ENCODE measurements at places on chromosomes 3 and 15. TPM values are rescaled to one million over a fixed set of nuclear protein-coding genes. Genes with fewer than 3 reads are reported as not detected.

DNA sequence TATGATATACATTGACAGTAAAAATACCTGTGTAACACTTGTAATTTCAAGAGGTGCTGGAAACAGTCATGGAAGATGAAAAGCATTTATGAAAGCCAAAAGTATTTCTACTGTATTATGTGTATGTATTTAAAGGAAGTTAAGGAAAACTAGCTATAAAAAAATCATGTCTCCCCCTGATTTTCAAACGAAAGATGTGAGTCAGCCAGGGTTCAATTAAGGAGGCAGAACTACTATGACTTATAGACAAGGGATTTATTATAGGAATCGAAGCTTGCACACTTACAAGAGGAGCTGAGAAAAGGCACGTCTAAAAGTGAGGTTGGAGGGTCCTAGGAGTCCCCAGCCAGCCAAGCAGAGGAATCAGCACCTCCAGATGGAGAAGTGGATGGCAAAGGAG, 119.4 kb downstream of the SUCLG2 start:
- DNase-seq, result no peak

Gene ANKRD63
- 8.4 TPM for total RNA-seq

Gene FGD5
- total RNA-seq, result 0.58 TPM

Gene SLC22A13
- not detected for total RNA-seq

- DNase-seq, result no peak
These were observed 38.4 kb downstream of the CCDC33 start for GRCh38 chr15:74274470-74275038.

Gene PPCDC
- 17.1 TPM for total RNA-seq

DNA sequence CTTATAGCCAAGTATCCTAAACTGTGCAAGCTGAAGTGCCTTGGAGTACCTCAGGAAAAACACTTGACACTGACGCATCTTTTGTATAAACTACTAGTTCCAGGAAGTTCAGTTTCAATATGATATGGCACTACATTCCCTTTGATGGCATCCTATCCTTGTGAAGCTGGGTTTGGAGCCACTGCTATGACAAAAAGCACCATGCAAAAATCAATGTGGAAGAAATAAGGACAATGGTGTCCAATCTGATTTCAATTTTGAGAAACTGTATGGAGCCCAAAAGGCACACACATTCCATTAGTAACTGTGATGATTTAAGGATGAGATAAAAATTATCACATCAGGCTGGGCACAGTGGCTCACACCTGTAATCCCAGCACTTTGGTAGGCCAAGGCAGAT, 5.6 kb downstream of the RPS27L start:
- no peak for DNase-seq

DNA sequence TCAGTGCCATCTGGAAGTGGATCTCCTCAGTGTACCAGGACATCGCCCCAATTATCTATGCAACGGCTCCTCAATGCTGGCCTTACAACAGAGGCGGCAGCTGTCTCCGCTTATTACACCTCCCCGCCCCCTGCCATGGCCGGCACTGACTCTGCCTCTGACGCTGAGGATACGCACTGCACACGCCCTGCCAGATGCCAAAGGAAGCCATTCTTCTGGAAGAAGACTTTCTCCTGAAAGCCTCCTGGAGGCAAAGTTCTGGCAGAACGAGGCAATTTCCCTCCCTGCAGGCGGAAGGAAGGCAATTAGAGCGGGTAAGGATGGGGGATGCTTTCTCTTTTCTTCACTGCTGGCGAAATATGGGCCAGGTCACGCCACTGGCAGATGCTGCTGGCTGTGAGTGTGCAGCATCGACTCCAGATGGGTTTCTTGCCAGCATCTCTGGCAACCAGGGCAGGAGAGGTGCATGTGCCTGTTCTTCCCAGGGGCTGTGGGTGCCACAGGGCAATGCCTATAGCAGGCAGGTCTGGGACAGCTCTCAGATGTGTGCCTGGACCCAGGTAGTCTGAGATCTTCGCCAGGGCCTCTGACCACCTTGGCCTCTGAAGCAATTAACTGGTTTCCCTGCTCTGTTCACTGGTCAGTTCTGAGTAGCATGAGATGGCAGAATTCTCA, 62.2 kb upstream of the MRPS22 start:
- DNase-seq, result no peak

DNA sequence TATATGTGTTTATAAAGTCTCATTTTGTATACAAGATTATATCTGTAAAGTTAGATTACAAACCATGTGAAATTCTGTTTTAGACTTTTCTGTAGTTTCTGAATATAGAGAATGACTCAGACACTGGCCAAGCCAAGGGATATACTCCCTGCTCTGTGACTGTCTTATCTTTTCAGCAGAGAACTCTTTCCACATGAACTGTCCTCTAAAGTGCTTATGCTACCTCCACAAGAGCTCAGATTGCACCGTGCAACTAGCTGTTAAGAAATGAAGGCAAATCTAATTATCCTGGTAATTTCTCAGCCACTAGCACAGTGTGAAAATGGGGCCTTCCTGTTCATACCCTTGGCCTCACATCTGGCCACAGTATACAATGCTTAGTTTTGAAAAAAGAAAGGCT, 44.3 kb upstream of the CPNE4 start:
- DNase-seq, result no peak

GRCh38 chr3:178808748-178809147, 262.9 kb downstream of the ZMAT3 start:
- DNase-seq, result no peak

DNA sequence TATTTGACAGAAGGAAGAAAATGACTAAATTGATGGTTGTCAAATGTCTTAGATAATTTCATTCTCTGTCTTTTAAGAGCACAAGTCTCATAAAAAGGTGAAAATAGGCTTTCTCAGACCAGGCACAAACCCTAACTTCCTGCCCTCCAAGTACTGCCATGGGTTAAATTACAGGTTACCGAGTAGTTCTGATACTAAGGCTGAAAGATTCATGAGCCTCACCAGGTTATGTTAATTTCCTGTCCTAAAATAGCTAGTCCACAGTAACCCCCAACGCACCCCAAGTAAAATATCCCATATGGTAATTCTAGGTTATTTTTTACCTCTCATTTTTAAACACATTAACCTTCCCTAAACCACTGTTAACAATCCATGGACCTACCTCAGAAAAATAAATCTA, 42.0 kb downstream of the GSK3B start:
- DNase-seq, result no peak

DNA sequence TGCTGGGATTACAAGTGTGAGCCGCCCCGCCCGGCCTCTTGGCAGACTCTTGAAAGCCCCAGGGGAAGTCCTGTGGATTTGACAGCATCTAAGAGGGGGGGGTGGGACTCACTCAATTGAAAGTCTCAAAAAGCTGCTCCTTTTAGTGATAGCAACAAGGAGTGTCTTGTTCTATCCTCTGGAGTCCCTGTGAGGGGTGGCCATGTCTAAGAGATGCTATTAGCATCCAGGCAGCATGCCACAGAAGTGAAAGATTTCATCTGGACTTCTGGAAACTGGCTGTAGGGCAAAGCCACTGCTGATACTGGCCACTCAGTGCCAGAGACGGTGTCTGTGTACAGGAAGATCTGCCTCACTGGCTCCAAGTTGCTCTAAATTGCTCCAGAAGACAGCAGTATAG, 74.0 kb downstream of the DHX36 start:
- DNase-seq, result no peak

- peak; percentile 3 for DNase-seq
These were observed 701 bp downstream of the SGO1 start for GRCh38 chr3:20185331-20185678.

- DNase-seq, result peak; percentile 19
These were observed 214.5 kb downstream of the MTHFS start for GRCh38 chr15:79682285-79682684.

DNA sequence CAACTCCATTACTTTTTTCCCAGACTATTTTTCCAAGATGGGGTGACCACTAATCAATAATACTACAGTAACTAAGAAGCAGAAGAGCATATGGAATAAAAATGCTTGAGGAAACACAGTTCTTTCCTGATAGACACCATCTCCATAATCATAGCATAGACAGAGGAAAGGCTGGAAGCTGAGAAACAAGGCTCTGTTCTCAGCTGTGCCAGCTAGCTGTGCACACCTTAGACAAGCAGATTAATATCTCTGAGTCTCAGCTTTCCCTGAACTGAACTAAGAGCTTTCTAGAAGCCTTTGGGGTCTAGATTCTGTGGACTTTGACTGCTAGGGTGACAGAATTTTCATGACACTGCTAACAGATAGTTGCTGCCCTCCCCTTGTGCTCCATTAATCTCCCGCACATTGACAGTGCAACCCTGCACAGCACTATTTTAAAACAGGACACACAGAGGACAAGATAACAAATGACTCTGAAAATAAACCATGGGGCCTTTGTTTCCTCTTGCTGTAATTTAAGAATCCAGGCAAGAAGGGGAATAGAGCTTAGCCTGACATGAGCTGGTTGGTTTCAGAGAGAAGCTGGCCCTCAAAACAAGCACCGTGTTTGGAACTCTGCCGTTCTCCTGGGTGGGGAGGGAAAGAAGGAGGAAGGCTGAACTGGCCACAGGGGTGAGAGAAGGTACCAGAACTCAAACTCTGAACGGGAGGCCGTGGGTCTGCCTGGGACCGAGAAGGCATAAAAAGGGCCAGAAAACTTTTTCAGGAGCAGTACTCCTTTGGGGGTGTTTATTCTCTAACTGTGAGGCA, 67.4 kb downstream of the ATP13A5 start:
- no peak for DNase-seq

Gene TM4SF4
- not detected for total RNA-seq

Gene ADAMTS17
- total RNA-seq, result 1.3 TPM

DNA sequence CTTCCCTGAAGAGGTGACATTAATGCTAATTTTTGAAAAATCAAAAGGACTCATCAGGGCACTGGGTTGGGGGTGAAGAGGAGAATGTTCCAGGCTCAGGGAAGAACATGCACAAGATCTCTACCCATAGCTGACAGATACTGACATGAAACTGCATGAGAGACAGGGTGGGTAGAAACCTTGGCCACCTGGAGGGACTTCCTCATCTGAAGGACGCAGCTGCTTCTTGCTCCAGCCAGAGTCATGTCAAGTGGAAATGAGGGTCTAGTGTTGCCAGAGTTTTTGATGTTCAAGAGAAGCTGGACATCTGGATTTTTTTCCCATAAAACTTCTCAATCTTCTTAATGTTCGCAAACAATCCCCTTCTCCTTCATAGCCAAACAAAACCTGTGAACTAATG, 29.7 kb downstream of the AMOTL2 start:
- DNase-seq, result no peak

- no peak for DNase-seq
These were observed 365 bp upstream of the PDCD6IP start for GRCh38 chr3:33798113-33798417.

GRCh38 chr3:49940667-49941249, 808 bp downstream of the RBM6 start:
- no peak for DNase-seq

DNA sequence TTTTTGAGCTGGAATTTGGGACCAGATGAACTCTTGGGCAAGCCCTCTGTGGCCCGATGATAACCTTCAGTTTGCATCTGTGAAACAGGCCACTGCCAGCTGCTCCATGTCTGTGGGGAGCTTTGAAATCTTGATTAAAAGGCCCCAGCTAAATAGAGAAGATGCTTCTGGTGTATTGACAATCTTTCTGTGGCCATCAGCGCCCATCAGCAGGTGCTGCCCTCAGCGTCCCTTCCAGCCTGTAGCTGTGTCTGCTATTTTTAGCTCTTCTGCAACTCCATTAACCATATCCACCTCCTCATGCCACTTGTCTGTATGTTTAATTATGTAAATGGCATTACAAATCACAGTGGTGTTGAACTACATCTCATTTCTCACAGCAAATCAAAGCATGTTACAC, 54.0 kb downstream of the CHCHD6 start:
- DNase-seq, result no peak

Gene DNAH12
- total RNA-seq, result not detected

DNA sequence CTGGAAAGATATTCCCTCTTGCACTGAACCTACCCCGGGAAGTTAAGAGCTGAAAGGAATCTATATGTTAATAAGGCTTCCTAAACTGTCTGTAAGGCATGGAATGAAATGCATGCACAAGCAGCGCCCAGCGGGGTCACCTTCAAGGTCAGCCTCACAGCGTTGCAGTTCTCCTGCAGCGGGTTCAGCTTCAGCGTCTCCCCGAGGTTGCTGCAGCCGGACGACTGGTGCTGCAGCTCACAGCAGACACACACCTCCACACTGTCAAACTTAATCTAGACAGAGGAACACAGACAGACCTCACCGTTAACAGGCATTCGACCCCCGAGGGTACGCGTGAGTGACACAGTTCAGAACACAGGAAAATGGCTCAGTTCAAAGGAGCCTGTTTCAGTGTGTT, 73.3 kb downstream of the NSMCE3 start:
- no peak for DNase-seq

Gene GREM1
- total RNA-seq, result 0.75 TPM

DNA sequence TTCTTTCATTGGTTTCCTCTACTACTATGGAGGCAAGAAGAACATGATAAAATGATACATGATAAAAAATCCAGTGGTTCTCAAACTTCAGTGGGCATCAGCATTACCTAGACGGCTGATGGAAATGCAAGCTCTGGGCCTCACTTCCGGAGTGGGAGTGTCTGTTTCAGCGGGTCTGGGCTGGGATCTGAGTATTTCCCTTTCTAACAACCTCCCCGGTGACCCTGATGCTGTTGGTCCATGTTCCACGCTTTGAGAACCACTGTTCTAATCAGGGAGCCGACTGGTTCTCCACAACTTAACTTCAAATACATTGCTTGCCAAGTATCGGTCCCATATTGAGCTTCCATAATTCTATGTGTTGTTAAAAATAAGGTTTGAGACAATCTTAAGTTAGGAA, 712.3 kb upstream of the LMCD1 start:
- DNase-seq, result no peak

DNA sequence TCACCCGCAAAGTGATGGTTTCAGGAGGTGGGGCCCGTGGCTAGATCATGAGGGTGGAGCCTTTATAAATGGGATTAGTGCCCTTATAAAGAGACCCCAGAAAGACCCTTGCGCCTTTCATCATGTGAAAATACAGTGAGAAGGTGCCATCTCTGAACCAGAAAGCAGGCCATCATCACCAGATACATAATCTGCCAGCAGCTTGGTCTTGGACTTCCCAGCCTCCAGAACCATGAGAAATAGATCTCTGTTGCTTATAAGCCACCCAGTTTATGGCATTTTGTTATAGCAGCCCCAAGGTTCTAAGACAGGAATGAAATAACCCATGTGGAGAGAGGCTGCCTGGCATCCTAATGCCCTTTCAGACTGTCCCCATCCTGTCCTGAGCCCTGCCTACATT, 127.8 kb upstream of the SMAD3 start:
- DNase-seq, result no peak

DNA sequence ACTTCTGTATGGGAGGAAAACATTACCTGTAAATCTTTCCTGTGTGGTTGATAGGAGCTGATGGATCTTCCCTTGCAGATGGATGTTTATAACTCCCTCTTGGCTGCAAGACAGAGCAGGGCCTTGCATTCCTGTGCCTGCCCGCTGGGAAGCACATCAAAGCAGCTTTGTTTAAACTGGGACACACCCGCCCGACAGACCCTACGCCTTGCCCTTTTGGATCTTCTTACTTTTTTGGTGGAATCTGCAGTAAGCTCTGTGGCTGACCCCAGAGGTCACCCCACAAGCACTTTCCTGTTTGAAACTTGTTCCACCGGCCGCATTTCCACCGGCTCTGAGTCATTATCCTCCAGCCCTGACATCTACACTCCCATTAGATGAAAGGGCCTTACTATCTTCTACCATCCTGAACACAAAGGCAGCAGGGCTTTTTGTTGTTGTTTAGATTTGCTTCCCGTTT, 244.1 kb upstream of the STT3B start:
- DNase-seq, result no peak

Measured in G401 (cell line).